Occipital lobe (tissue), 3 donors: ENCODE measurements at places on chromosomes 1 and 21.

DNA sequence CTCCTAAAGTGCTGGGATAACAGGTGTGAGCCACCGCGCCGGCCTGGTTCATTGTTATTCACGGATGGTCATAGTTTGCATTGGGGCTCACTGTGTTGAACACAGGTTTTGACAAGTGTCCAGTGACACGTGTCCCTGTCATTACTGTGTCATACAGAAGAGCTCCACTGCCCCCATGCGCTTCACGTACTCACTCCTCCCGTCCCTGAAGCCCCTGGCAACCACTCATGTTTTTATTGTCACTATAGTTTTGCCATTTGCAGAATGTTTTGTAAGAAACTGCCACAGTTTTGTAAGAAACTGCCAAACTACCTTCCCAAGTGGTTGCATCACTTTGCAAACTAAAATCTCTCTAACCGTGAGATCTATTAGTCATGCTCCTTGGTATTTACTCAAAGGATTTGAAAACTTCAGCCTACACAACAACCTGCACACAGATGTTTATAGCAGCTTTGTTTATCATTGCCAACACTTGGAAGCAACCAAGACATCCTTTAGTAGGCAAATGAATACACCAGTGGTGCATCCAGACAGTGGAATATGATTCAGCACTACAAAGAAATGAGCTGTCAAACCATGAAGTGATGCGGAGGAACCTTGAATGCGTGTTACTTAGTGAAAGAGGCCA, 163.2 kb upstream of the COL6A1 start:
- DNase-seq, result no peak

DNA sequence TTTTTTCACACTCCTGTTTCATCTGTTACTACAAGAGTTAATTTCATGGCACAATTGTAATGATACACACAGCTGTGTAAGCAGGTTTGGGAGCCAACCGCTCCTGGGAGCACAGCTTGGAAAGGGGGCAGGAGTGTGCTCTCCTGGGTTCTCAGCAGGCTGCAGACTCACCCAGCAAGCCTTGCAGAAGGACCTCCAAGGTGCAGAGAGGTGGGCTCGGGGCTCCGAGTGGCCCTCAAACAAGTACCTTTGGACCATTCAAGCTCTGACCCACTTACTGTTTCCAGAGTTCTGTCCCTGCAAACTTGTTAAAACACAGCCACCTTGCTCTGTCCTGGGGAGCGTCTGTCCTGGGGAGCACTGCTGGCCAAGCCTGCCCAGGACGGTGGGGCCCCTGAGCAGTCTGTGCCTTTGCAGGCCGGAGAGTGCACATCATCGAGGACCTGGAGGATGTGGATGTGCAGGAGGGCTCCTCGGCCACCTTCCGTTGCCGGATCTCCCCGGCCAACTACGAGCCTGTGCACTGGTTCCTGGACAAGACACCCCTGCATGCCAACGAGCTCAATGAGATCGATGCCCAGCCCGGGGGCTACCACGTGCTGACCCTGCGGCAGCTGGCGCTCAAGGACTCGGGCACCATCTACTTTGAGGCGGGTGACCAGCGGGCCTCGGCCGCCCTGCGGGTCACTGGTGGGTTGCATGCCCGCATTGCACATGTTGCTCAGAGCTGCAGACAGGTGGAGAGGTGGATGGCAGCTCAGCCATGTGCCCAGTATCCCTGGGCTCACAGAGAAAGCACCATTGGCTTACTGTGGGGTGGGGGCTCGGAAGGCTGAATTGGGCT, 78.0 kb downstream of the OBSCN start:
- no peak for DNase-seq

DNA sequence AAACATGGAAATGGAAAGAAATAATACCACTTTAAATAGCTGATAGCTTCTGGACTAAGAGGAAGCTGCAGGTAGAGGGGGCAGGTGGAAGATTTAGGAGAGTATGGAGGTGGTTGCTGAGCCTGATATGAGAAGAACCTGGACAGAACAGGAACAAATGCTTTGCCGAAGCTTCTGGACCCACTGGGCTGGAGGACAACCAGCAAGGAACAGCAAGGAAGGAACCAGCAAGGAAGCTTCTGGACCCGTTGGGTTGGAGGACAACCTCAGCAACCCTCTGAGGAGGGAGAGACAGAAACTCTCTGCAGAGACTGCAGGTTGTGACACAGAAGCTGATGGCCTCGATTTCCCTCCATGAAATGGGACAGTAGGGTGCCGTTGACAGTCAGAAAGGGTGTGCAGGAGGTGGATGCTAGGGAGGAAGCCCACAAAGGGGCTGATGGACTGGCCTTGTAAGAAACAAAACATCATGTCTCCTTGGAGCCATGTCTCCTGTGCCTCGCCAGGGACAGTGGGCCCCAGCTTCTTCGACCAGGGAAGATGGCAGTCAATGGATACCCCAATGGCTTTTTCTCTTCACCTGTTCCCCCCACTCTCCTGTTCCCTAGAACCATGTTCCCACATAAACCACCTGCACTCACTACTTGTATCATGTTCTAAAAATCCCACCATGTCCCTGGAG, 8.3 kb upstream of the WNT3A start:
- no peak for DNase-seq

GRCh38 chr1:246789454-246790339, 65.5 kb downstream of the SCCPDH start:
- no peak for DNase-seq

GRCh38 chr1:157388057-157388456, 164.3 kb downstream of the FCRL5 start:
- DNase-seq, result no peak

- DNase-seq, result no peak
Measured at GRCh38 chr1:32362474-32363313, at the start of the genes FAM229A and TSSK3. Gene FAM229A (minus strand): TSS chr1:32362485. CDS start chr1:32362091, 394 bp downstream. Gene TSSK3 (plus strand): TSS chr1:32362539. CDS start chr1:32362702, 163 bp downstream.

GRCh38 chr1:44616991-44617702, 57.1 kb downstream of the TMEM53 start:
- no peak for DNase-seq

DNA sequence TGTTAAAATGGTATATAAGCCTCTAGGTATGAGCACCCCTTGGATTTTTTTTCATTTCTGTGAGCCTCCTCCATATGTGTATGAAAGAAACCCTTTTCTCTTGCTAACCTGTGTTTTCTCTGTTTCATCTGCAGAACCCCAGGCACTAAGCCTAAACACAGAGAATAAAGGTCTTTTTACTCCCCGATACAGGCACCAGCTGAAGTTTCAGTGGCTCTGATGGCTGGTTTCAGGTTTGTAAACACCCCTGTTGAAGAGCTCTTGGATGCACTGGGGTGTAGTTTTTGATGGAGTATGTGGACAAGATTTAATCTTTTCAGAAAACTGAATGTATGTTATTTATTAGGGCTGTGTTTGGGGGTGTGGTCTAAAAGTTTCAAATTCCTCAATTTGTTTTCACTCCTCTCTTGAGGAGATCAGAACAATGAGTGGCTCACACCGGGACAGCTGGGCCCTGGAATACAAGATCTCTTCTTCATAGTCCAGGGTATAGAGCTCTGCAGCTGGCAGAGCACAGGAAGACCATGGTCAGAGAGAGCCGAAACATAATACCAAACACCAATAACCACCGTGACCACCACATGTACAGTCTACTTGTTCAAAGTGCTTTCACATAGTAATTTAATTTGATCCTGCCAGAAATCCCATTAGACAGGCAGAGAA, 50.2 kb upstream of the VTCN1 start:
- DNase-seq, result no peak

GRCh38 chr21:24023402-24023801, 1583.9 kb downstream of the MRPL39 start:
- no peak for DNase-seq

- DNase-seq, result no peak
Measured at GRCh38 chr1:164296172-164296571, 262.8 kb upstream of the PBX1 start.

- DNase-seq, result no peak
Measured at GRCh38 chr1:15886611-15887167, 39.2 kb downstream of the SPEN start.

- DNase-seq, result no peak
Measured at GRCh38 chr1:30325085-30325935, 398.1 kb downstream of the MATN1 start.

GRCh38 chr1:41474490-41475271, 9.8 kb downstream of the EDN2 start:
- no peak for DNase-seq

GRCh38 chr1:89005286-89006151, 13.1 kb upstream of the KYAT3 start:
- DNase-seq, result no peak

GRCh38 chr1:21321963-21322680, 31.9 kb upstream of the ECE1 start:
- no peak for DNase-seq

DNA sequence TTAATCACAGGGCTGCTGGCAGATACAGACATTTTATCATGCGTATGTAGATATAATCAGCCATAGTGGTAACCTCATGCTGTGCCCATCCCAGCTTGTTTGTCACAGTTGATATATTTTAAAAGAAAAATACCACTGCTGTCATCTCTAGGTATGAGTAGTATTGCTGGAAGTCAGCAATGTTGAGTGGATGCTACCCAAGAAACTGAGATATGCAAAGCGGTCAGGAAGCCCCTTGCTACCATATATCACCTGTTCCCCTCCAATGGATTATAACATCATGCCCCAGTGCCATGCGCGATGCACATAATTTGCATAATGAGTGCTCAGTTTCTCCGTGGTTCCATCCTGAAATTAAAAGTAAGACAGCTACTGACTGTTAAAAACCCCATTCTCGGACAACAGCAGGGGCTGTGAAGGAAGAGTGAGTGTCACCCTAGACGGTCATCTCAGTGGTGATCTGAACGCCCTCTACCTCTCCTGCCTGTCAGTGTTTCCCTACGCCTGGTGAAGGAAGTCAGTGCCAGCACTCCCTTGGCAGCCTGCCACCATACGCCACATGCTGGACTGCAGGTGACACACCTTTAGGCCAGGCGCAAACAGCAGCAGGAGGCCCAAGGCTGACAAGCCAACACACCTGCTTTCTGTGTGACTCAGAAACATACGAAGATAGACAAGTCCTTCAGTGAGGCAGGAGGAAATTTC, 2.7 kb downstream of the IL10RB start:
- DNase-seq, result no peak

GRCh38 chr1:187619175-187619574, 790.4 kb downstream of the PLA2G4A start:
- no peak for DNase-seq

DNA sequence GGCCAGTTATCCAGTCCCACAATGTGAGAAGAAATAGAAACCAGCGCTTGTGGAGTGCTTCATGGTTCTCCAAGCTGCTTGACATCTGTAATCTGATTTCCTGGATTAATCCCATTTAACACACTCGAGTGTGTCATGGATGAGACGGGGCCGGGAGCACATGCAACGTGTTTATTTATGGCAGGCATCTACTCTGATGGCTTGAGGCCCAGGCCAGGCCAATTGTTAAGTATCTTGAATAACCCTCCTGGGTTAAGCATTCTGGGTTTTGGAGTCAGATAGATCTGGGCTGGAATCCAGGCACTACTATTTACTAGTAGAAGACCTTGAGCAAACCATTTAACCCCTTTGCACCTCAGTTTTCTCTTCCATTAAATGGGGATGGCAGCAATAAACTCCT, 37.5 kb upstream of the LAPTM5 start:
- no peak for DNase-seq

- DNase-seq, result no peak
Measured at GRCh38 chr1:94061513-94062443, 59.2 kb downstream of the ABCA4 start.

GRCh38 chr1:84973498-84974334, 23.2 kb downstream of the MCOLN2 start:
- DNase-seq, result no peak

DNA sequence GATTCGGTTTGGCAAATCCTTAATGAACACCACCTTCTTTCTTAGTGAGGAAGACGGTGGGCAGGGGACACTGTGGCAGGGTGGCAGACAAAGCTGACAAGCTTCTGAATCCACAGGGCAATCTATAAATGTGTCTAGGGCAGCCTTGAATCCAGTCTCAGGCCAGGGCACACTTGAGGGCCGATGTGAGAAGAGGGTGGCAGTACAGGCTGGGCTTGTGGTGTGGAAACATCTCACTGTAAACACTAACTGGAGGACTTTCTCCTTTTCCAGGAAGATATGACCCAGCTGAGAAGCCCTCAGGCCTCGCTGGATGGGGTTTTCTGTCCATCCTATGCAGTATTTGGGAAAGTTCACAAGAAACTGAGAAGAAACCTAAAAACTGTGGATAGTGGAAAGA, 46.5 kb downstream of the PKP1 start:
- no peak for DNase-seq

DNA sequence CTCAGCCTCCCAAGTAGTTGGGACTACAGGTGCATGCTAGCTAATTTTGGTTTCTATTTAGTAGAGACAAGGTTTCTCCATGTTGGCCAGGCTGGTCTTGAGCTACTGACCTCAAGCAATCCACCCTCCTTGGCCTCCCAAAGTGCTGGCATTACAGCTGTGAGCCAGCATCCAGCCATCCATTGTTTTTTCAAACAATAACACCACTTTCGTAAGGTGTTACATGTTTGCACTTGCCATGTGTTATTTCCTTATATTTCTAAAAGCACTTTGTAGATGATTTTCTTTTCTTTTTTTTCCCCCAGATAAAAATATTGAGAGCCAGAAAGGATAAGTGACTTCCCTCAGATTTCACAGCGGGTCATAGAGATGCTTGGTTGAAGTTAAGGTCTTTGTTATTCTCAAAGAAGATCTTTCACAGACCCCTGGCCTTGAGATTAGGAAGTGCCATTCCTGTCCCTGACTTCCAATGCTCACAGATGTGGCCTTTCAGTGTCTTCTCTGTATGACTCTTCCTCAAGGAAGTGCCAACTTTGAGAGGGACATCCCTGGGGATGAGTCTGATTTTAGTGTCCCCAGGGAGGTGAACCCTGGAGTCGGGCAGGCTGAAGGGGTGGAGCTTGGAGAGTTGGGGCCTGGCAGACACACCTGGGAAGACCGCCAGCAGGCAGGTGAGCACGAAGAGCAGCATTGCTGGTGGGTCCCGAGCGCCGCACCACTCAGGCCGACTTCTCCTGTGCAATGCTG, 6.3 kb downstream of the PIGR start:
- DNase-seq, result no peak

DNA sequence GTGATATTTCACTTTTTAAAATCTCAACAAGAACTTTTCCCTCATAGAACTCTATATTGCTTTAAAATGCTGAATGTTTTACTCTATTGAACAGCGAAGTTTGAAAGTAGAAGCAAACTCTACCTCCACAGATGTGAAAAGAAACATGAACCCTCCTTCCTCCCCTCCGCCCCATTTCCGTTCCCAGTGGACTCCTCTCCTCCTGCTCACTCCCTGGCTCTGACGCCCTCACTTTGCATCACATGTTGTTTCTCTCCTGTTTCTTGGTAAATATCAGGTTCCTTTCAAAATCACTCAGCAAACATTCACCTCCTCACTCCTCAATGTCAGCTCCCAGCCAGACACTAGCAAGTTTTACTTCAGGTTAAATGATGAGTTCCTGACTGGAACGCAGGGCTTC, 34.6 kb downstream of the KCNH1 start:
- DNase-seq, result no peak

- no peak for DNase-seq
Measured at GRCh38 chr1:209884249-209884648, 53.8 kb upstream of the SYT14 start.

- no peak for DNase-seq
Measured at GRCh38 chr1:211814313-211814712, 16.2 kb downstream of the LPGAT1 start.

- DNase-seq, result no peak
Measured at GRCh38 chr1:7455796-7456721, 315.0 kb upstream of the VAMP3 start.

GRCh38 chr1:7580923-7581753, 190.0 kb upstream of the VAMP3 start:
- DNase-seq, result no peak
